ENCODE measurements at places on chromosomes 5 and 9.

GRCh38 chr9:131738293-131739132, 1.4 kb downstream of the RAPGEF1 start:
- DNase-seq = no peak

GRCh38 chr9:110029429-110029955, 178.5 kb downstream of the C9orf152 start:
- peak; percentile 92 for DNase-seq

DNA sequence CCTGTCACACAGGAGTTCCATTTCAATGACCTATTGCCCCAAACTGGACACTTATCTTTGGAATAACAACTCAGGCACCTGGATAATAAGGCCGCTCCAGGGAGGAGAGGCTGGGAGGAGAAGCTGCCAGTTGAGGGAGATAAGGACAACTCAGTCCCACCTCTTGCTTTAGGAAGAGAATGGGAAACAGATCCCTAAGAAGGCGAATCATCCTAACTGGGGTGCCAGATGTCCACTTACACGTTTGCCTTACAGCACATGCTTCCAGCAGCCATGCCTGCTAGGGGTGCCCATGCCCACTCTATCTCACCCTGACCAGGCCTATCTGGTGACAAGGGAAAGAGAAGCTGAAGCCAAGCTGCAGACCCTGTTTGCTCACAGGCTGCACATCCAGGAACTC, 6.5 kb downstream of the HK3 start:
- DNase-seq = no peak

GRCh38 chr5:56900395-56900794, 9.0 kb upstream of the SETD9 start:
- DNase-seq = no peak

- no peak for DNase-seq
Measured at GRCh38 chr9:98491231-98491651, 217.5 kb downstream of the GABBR2 start.

- DNase-seq = no peak
Measured at GRCh38 chr9:78575081-78575480, 278.2 kb downstream of the PSAT1 start.

DNA sequence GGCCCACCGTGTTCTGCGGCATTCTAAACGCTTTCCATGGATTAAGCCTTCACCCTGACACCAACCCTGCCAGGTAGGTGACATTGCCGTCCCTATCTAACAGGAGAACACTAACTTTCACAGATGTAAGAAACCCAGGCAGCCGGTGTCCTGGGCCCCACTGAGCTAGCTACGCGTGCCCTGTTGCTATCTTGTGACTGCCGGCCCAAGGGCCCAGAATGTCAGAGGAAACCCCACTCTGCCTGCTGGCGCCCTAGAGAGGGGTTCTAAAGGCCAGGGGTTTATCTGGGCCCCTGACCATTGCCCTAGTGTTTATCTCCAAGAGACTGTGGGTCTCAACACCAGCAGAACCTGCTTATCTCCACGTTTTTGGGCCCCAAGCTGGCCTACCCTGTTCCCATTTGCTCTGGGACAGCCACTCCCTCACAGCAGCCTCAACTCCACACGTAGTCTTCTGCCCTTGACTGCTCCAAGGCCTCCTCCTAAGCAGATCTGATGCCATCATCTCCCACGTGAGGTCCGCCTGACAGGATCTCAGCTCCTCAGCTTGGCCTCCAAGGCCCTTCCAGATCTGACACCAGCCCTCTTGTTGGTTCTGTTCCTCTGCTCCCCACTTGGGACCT, 18.1 kb upstream of the ZBTB34 start:
- no peak for DNase-seq

DNA sequence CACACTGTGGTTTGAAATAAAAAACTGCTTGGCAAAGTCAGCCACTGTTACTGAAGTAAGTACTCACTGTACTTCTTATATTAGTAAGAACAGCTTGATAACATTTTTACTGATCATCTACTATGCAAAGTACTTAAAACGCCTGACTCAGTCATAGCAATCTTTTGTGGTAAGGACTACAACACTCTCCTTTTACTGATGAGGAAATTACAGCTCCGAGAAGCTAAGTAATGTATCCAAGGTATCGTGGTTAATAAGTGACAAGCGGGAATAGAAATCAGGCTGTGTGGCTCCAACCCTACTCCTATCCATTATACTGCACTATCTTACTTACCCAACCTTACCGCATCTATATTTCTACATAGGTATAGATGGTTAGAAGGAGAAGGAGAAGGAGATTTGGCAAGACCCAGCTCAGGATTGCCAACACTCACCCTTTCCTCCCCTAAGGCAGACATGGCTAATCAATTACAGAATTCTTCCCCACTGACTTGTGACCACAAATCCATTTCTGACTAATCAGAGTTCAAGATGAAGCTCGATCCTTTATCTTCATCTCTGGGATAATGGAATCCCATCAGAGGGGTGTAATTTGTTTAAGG, 281.4 kb downstream of the SPOCK1 start:
- no peak for DNase-seq

All from AML-193 (cell line).